T-helper 17 cell (primary cell): ENCODE measurements at places on chromosomes 2 and 18.
A peak's percentile ranks its signal among the peaks of the same experiment; 100 is the strongest.

DNA sequence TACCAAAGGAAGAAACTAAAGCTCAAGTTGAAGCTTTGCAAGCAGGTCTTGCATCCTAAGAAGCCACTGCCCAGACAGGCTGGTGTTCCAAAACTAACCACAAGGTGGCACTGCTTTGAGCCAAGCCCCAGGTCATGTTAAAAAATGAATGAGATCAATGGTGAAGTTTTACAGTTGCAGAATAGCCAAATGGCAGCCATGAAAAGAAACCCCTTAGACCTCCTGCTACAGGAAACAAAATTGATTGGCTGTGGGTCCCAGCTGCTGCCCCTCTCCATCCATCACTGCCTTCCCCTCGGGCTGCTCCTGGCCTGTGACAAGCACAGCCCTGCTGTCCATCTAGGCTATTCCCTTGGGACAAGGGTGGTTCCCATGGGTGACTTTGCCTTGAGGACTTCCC is 20.7 kb upstream of the MREG start:
- DNase-seq = peak; percentile 76

DNA sequence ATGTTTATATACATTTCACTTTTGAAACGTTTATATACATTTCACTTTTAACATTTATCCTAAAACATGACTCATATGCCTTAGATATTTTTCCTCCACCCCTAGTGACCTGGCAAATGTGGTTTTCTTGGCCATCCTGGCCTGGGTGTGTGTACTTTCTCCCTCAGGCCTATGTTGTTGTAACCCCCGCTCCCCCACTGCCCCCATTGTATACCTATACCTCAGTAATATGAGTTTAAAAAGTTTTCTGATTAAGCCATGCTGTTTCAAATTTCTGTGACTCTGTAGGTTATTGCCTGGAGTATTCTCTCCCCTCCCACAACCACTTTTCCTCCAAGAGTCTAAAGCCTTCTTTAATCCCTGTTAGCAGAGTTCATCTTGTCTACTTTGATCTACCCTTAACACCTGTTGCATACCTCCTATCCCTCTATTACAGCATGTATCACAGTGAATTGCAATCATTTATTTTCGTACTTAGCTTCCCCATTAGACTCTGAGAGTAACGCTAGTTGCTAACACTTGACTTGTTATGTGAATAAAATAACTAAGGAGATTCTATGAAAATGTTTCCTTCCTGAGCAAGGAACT is 67.9 kb downstream of the LCLAT1 start:
- no peak for DNase-seq

- DNase-seq = no peak
Measured at GRCh38 chr2:239693761-239694415, 293.1 kb upstream of the HDAC4 start.

GRCh38 chr18:11859282-11859830 is 8.1 kb downstream of the CHMP1B start:
- no peak for DNase-seq

- no peak for DNase-seq
Measured at GRCh38 chr18:2903006-2903405, 56.2 kb downstream of the EMILIN2 start.

- DNase-seq = peak; percentile 74
Measured at GRCh38 chr2:37231241-37232130, at the start of the genes CEBPZ and NDUFAF7. Gene CEBPZ (minus strand): TSS chr2:37231596. CDS start chr2:37231567, 29 bp downstream. Gene NDUFAF7 (plus strand): TSS chr2:37231658. CDS start chr2:37231706, 48 bp downstream.

DNA sequence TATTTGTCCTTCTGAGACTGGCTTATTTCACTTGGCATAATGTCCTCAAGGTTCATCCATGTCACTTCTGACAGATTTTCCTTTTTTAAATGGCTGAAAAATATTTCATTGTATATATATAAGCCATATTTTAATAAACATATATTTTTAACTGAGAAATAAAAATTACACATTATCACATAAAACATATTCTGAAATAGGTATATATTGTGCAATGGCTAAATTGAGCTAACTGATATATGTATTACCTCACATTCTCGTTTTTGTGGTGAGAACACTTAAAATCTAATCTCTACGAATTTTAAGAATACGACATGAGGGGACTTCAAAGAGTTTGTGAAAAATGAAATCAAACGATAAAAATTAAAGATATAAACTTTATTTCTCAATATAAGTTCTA is 25.7 kb upstream of the ZSWIM2 start:
- DNase-seq = no peak

GRCh38 chr2:208266553-208266893 is 468 bp downstream of the PIKFYVE start:
- no peak for DNase-seq

GRCh38 chr2:195498176-195498575 is 158.8 kb upstream of the SLC39A10 start:
- peak; percentile 21 for DNase-seq

- no peak for DNase-seq
Measured at GRCh38 chr2:165164201-165164600, 39.6 kb downstream of the SCN3A start.

- peak; percentile 33 for DNase-seq
Measured at GRCh38 chr2:207711750-207712530, 500 bp downstream of the CCNYL1 start.

DNA sequence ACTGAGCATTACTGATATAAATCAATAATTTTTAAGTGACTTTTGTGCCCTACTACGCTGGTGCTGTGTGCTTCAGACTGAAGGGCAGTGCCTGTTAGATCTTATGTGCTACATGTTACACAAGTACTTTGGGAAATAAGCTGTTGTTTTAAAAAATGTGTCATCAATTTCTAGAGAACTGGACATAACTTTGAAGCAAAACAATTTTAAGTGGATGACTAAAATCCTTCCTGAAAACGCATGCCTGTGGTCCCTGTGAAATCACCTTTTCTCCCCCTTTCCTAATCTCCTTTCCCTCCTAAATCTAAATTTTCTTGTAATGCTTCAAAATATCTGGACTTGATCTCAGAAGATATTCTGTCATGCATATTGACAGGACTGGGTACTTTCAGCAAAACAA is 7.1 kb upstream of the IL1RL1 start:
- DNase-seq = no peak

DNA sequence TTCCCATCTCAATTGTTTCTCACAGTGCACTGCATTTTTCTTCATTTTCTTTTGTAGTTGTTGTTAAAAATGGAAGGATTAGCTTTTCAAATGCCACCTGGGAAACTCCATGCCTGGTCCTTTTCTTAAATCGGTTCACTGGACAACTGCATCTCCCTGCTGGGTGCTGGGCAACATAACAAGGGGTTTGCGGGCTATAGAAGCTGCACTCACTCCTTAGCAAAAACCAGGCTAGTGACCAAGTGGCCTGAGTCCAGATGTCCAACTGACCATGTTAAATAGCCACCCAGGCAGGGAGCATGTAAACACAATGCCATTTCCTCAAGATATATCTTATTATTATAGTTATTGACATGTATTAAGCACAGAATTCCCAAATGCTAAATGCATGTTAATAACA is 264.9 kb downstream of the ICOS start:
- no peak for DNase-seq

GRCh38 chr2:189293164-189293563 is 113.6 kb upstream of the COL5A2 start:
- DNase-seq = no peak

- DNase-seq = no peak
Measured at GRCh38 chr2:38763228-38763627, 12.1 kb upstream of the SRSF7 start.

GRCh38 chr2:28401411-28401810 is 8.8 kb downstream of the FOSL2 start:
- DNase-seq = no peak

DNA sequence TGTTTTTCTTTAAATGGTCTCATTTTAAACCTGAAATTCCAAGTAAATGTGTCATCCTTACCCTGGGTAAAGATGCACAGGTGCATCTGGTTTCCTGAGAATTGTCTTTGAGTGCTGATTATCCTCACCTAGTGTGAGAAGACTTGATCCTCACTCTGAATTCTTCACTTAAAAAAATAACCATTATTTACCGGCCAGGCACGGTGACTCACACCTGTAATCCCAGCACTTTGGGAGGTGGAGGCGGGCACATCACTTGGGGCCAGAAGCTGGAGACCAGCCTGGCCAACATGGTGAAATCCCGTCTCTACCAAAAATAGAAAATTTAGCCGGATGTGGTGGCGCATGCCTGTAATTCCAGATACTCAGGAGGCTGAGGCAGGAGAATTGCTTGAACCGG is 9.9 kb upstream of the WNT6 start:
- DNase-seq = no peak

DNA sequence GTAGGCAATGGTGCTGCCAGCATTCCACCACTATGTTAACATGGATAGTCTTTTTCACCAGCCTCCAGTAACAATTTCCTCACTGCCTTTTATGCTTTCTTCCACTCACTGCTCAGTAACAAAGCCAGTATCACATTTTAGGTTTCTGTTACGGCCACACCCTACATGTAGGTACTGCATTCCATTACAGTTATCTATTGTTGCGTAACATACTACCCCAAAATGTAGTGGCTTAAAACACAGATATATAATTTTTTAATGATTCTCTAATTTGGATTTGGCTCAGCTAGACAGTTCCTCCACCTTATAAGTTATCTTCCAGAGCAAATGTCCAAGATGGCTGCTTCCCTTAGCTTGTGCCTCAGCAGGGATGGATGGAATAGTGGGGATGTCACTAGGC is 498.7 kb upstream of the ACVR2A start:
- no peak for DNase-seq

GRCh38 chr18:62587689-62588088 is 64.9 kb downstream of the ZCCHC2 start:
- DNase-seq = no peak

GRCh38 chr2:45723857-45724256 is 72.4 kb downstream of the PRKCE start:
- DNase-seq = no peak

DNA sequence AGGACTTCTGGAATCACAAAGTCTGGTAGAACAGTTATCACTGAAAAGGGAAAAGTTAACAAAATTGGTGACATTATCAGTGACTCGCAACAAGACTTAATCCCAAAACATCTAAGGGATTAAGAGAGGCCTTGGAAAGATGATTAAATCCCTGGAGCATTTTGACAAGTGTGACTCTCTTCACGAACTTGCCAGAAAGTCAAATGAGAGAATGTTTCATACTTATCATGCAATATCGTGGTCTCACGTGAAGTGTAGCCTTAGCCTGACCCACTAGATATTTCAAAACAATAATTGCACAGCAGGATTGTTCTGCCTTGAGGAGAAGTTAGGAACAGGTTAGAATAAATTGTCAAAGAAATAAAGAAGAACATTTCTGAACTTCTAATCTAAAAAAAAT is 104.5 kb downstream of the COL6A3 start:
- DNase-seq = no peak

DNA sequence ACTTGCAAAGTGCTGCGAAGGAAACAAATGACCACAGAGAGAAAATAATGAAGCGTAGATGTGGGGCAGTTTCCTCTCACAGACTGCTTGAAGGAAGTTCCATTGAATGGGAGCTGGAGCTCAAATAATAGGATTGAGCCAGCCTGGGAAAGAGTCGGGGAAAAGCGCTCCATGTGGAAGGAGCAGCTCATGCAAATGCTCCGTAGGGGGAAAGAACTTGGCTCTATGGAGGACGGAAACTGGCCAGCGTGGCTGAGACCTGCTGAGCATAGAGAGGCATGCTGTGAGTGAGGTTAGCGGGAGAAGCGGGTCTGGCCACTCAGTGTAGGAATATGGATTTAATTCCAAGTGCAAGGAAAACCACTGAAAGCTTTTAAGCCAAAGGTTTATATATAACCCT is 28.6 kb upstream of the VIT start:
- DNase-seq = no peak

GRCh38 chr2:126579868-126580267 is 76.1 kb upstream of the GYPC start:
- no peak for DNase-seq

- no peak for DNase-seq
Measured at GRCh38 chr2:72788756-72789155, 37.1 kb downstream of the EXOC6B start.

DNA sequence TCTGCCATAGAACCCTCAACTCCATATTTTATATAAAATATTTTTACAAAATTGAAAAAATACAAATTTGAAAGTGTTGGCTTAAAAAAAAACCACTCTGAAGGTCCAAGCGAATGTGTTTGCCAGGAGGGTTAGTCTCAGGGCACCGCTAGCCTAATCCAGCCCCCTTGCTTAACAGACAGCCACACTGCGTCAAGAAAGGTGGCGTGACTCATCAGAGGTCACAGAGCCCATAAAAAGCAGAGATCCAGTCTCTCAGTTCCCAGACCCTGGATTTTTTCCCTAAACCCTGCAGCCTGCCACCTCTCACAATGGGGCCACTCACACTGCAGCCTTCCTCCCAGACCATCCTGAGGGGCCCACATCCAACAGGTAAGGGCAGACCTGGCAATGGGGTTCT is 3.9 kb upstream of the TNS1 start:
- DNase-seq = no peak

DNA sequence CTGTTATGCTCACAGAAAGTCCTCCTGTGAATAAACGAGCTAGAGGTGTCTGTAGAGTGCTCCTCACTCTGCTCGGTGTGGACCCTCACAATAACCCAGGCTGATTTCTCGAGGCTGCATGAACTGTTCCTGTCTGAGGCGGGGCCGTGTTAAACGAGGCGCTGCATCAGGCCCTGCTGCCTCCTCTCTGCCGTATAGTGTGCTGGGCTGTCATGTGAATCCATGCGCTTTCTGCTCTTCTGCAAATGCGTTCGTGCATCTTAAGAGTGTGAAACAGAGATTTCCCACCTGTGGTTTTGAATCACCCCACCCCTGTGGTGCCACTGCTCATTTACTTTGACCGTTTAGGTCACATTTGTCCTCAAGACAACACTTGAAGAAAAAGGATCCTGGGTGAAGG is 26.2 kb downstream of the TRAF3IP1 start:
- no peak for DNase-seq

GRCh38 chr2:203849010-203849409 is 18.6 kb upstream of the CTLA4 start:
- no peak for DNase-seq

- no peak for DNase-seq
Measured at GRCh38 chr2:217868911-217869334, 133.9 kb downstream of the TNS1 start.

DNA sequence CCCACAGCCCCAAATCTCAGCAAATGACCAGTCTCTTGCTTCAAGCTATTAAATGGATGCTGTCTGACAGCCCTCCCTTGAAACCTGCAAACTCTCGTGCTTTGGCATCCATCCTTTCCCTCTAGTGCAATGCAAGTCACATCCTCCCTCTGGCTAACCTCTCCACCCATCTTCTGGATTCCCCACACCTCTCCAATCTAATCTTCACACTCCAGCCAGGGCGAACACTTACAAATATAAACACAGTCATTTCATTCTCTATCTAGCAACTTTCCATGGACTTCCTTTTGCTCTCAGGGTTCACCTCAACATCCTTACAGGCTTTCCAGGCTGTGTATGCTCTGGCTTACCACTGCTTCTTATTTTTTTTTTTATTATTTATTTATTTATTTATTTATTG is 10.1 kb upstream of the NARS1 start:
- DNase-seq = no peak

- no peak for DNase-seq
Measured at GRCh38 chr2:234550511-234551107, 53.7 kb upstream of the ARL4C start.
